ENCODE measurements at places on chromosomes 4 and X.

- peak; percentile 19 for DNase-seq
These were observed 59.1 kb downstream of the CHRNA9 start for GRCh38 chr4:40394236-40394635.

DNA sequence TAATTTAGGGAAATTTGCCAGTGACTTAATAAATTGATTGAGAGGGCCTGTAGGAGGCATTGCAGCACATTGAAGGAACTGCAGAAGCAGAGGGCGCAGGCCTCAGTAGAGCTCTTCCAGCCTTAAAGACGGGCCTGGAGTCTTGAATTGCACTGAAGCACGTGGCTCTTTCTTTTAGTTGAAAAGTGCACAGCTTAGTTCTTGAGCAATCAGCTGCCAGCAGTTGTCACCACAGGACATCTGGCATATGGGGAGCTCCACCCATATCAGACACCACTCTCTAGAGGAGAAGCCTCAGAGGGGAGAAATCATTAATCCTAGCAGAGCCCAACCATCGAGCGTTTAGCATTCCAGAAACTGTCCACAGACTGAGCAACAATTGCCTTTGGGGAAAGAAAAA is 16.0 kb upstream of the FGF16 start:
- no peak for DNase-seq

GRCh38 chr4:142281999-142282398 is 564.1 kb downstream of the INPP4B start:
- no peak for DNase-seq

GRCh38 chr4:181061787-181062186 is 1181.4 kb upstream of the TENM3 start:
- no peak for DNase-seq

- peak; percentile 61 for DNase-seq
These were observed 60.6 kb upstream of the LIMCH1 start for GRCh38 chr4:41477181-41477905.

GRCh38 chr4:66059556-66059955 is 389.3 kb upstream of the EPHA5 start:
- DNase-seq = no peak

- no peak for DNase-seq
These were observed 684.5 kb downstream of the GRID2 start for GRCh38 chr4:92988301-92988700.

- DNase-seq = peak; percentile 23
These were observed 249.4 kb downstream of the ADAMTS3 start for GRCh38 chr4:72319601-72320021.

GRCh38 chrX:150880808-150881165 is 17.7 kb downstream of the CD99L2 start:
- no peak for DNase-seq

GRCh38 chrX:39504227-39504626 is 593.5 kb downstream of the BCOR start:
- no peak for DNase-seq

DNA sequence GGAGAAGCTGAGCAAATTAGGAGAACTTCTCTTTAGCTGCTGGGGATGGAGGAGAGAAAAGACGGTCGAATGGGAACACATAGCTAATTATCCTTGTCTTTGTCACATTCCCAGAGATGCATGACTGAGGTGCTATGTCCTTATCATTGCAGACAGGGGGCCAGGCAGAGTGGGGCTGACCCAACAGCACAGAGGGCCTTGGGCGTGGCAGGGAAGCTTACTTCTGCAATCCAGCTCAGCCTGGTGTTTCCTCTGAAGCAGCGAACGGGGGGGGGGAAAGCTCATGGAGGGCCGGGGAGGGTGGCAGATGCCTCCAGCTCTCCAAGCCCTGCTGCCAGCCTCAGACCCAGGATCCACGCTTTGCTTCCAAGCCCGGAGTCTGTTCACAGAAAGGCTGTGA is 50.8 kb upstream of the HOPX start:
- no peak for DNase-seq

DNA sequence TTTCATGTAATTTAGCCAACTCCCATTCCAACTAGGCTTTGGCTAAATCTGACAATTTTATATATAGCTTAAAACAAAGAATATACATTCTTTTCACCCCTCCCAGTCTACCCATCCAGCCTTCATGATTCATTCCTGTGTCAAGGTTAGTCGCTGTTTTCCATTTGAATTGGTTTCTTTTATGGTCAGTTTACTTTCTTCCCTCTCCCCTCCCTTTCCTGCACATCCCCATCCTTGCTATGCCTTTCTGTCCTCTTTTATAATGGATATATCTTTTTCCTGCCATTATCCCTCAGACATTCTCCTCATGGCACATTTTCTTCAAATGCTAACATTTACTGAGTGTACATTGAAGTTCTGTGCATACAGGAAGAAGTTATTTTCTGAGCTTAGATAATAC is 4.7 kb downstream of the ZXDB start:
- no peak for DNase-seq

DNA sequence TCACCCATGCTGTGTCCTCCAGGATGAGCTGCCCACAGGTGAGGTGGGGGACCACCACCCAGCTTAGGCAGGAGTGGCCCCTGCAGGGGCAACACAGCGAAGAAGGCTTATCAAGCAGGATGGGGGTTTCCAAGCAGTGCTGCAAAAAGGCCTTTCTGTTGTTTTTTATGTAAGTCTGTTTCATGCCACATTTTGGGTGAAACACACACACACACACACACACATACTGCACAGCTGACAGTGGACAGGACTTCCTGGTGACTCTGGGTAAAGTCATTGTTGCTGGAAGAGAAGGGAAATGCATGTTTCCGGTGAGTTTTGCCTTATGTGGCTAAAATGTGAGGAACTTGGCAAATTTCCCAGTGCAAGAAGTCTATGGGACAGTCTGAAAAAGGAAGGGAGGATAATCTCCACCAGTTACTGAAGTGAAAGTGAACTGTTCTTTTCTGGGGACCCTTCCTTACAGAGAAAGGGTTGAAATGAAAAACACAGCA is 119.2 kb downstream of the IRF2 start:
- peak; percentile 92 for DNase-seq

DNA sequence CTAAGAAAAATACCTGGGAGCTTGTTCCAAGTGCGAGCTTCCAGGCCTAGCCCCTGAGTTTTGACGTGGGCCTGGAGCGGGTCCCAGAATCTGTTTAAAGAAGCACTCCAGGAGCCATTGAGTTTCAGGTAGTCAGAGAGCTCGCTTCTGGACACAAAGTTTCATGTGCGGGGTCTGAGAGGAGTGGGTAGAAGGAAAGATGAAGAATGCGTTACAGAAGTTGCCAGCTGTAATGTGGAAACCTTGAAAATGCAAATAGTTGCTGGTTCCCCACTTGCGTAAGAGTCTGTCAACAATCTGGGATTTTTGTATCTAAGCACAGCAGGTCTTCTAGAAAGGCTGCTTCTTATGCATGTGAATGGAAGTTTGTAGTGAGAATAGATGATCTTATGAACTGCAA is 77.5 kb upstream of the CLCN4 start:
- no peak for DNase-seq

DNA sequence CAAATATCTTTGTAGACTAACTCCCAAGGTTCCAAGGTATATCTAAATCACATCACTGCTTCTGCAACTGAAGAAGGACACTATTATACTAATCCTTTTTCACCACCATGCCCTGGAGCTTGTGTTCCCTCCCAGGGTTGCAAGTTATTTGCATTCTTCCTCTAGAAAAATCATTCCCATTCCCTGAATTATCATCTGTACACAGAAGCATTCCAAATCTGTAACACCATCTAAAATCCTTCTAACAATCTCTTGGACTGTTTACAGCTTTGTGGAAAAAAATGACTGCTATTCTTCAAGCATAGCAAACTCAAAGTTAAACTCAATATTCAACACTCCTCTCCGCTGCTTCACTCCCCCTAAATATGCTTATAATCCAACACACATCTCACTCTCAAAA is 1570.8 kb upstream of the ADGRL3 start:
- DNase-seq = no peak

DNA sequence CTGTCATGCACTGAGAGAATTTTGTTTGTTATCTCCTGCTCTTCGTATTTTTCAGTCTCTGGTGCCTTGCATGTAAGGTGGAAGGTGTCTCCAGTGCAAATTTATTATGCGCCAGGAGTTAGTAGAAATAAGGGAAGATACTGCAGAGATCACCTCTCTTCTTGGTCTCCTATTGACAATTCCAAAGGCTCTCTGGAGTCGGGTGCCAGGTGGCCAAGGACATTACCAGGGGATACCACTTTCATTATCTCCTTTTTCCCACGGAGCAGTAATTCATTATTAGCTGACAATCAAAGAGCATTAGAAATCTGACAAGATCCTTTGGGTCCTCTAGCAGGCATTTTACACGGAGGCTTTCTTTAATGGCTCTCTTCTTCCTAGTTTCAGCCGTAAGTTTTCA is 26.0 kb downstream of the ADD1 start:
- no peak for DNase-seq

DNA sequence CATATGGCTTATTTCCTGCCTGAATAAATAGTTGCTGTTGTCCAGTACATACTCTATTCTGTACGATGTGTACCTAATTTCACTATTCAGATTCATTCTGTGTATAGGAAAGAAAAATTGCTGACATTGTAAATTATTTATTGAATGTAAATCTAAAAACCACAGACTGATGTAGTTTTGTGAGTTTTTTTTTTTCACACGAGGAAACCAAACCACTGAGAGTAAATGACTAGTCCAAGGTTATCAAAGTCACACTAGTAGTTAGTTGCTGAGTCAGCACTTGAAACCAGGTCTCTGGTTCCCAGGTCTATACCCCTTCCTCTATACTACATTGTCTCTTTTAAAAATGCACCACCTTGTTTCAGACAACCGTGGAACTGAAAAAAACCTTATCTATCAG is 298.3 kb upstream of the DIAPH2 start:
- no peak for DNase-seq

DNA sequence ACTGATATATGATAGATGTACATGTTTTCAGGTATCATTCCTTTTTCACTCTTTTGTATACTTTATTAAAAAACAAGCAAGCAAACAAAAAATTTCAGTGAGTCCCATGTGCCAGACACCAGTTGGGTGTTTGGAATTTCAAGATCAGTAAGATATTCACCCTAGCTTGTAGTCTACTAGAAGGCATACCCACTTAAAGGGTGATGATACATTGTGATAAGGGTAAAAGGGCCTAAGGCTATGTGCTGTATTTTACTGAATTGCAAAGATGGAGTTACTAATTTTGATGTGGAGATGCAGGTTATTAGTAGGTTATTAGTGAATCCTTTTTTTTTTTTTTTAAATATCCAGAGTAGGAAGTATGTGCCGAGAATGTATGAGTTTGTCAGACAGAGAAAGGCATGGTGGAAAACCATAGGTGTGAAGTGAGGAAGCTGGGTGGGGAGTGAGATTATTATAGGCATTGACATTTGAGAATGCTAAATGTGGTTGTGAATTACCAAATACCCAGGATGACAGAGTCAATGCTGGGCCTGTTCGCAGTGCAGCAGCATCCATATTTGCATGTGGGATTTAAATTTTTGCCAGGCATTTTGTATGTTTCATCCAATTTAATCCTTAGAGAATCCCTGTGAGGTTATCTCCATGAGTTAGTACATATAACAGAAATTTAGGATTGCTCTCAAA is 10.1 kb downstream of the STIM2 start:
- no peak for DNase-seq

DNA sequence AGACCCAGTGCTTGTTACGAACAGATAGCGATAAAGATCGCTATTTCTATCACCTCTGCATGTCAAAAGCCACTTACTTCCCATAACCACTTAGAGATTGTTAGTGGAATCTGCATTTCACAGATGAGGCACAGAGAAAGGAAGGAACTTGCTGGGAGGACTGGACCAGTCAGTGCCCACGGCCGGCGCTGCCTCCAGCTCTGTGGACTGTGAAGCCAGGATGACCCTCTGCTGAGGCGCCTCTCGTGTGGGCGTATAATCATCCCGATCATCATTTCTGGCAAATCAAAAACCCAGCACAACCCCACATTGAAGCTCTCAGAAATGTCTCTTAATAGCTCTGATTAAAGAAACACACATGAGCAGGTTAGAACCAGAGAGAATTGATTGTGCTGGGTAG is 61.5 kb upstream of the ADRA2C start:
- DNase-seq = no peak

DNA sequence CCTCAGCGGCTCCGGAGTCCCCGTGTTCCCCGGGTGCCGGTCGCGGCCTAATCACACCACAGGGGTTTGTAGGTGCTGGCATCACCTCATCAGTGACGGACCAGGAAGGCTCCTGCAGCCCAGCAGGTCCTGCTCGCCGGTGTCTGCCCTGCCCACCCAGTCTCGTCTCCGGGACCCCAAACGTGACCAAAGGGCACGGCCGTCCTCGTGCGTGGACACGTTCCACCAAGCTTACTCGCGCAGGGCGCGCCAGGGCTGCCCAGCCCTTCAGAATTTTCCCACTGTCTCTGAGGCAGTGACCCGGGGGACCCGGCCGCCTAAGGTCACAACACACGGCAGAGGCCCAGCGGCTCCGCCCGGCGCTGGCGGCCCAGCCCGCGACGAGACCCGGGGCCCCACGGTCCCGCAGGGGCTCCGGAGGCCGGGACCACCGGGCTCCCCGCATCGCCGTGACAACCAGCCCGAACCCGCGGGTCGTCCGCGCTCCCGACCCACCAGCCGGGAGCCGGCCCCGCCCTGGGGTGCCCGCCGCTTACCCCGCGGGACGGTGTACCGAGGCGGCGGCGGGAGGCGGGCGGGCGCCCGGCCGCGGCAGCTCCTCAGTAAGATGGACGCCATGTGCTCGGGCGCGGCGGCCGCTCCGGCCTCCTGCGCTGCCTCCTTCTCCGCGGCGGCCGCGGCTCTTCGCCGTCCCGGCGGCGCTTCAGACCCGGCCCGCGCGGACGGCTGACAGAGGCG is 454 bp downstream of the LETM1 start:
- no peak for DNase-seq

DNA sequence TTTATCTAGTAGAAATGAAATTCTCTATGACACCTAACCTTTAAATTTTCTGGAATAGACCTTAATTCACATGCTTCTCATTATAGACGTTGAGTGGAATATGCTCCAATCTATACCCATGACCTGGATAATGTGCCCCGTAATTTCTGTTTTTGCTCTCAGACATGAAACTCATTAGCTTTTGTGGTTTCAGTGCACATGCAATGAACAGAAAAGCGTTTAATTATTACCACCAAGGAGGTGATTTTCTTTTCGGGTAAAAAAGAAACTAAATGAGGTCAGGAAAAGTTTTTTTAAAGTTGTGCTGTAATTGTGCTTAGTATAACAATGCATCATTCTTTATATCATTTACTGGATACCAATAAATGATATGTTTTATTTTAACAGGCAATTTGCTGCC is 1703.9 kb upstream of the TENM3 start:
- no peak for DNase-seq

GRCh38 chr4:66574145-66574978 is 904.1 kb upstream of the EPHA5 start:
- DNase-seq = no peak

DNA sequence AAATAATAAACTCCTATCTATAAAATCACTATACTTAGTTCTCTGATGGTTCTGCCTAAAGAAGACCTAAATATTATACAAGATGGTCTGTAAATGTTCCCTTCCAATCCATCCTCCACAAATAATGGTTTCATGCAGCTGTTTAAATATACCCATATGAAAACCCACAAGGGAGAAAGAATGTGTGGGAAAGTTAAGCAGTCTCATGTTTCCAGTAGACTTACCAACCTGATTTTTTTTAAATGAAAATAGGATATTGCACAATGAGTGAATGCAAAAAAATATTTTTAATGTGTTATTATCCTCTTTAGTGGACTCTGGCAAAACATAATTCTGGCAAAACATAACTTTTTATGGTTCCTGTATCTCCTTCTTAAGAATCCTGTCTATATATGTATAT is 23.3 kb downstream of the CAMK2D start:
- no peak for DNase-seq
